Fibroblast of skin of left quadriceps (primary cell): ENCODE measurements at places on chromosomes 6 and 20.

DNA sequence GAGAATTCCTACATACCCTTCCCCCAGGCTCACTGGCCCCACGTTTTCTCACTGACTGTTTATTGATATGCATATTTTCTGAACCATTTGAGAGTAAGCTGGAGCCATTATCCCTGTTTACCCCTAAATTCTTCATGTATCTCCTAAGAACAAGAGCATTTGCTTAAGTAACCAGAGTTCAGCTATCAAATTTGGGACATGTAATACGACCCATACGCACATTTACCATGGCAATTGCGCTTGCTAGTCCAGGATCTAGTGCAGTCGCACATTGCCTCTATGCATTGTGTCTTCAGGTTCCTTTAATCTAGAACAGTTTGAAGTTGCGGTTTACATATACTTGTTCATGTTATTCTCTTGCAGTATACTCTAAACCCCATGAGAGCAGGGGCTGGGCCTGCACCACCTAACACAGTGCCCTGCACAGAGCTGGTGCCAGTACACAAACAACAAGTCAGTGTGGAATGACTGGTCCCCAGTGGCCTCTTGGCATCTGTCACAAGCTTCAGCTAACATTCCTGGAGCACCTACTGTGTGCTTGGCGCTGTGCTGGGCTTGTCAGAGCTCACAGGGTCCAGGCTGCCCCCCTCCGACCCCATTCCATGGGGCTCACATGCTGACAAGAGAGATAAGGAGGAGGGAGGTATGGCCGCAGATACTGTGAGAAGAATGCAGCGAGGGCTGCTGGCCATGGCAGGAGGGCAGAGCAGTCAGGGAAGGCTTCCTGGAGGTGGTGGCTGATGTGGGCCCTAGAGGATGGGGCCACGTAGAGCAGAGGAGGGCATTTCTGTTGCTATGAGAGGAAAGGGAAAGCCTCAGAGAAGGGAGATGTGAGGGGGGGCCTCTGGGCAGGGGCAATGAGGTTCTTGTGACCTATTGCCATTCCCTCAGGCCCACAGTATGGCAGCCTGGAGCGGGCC lies 28.1 kb downstream of the SPDEF start:
- DNase-seq, result no peak

DNA sequence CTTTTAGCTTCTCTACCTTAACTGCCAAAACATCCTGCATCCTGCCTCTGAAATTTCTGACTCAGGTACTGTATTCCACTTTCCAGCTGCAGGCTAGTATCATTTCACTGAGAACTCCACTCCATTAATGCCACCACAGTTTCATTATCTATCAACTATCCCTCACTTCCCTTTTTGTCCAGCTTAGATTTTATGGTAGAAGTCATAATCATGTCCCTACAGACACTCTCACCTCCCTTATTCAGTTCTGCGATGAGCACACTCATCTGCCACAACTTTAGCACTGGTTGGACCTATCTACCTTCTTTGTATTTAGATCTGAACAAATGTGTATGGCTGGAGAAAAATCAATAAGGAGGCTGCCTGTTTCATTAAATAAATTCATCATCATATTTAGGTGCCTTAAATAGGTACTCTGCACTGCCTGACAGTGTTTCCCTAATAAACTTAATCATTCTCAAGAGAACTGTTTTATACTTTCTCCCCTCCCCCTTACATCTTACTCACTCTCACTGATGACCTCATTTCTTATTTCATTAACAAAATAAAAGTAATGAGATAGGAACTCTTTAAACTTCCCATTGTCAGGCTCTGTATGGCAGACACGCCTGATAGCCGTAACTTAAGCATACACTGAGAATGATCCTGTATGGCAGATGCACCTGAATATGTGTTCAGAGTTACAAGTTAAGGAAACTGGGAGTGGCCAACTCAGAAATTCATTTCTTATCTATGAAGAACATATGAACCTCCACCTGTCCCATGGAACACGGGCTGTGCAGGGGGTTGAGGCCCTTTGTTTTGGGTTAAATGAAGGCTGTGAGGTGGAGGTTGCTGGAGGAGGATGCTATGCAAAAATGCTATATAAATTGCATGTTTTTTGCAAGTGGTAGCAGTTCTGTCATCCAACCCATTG lies 95.3 kb upstream of the MAN1A1 start:
- no peak for DNase-seq

GRCh38 chr20:17562804-17563305 lies 7.0 kb upstream of the DSTN start:
- peak; percentile 70 for DNase-seq

- DNase-seq, result no peak
Measured at GRCh38 chr6:125246566-125246965, 55.2 kb downstream of the HDDC2 start.

GRCh38 chr6:42762426-42762859 lies 16.5 kb upstream of the TBCC start:
- no peak for DNase-seq

- DNase-seq, result no peak
Measured at GRCh38 chr6:101117393-101118135, 236.4 kb upstream of the ASCC3 start.

GRCh38 chr20:26154224-26154623 lies 457.6 kb upstream of the ZNF337 start:
- no peak for DNase-seq

- DNase-seq, result no peak
Measured at GRCh38 chr6:72653026-72653425, 31.2 kb downstream of the KCNQ5 start.

DNA sequence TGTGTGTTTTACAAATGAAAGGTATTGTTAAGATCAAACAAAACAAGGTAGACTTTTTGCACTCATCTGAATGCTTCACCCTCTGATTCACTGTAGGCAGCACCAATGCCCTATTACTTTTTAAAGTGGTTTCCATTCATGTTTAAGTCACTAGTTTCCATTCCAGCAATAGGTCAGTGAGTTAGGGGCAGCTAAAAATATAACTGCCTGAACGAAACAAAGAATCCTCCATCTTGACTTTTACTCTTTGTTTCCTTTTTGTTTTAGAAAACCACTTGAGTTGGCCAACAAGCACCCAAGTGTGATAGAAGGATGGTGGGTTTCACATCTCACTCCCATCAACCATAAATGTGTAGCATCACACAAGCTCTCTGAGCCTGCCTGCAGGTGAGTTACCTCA lies 25.5 kb downstream of the CLIC5 start:
- DNase-seq, result no peak

- DNase-seq, result peak; percentile 85
Measured at GRCh38 chr20:62704341-62704948, 4.2 kb upstream of the NTSR1 start.

- DNase-seq, result no peak
Measured at GRCh38 chr20:61786230-61786629, 279.5 kb downstream of the TAF4 start.

- DNase-seq, result no peak
Measured at GRCh38 chr20:34689486-34689885, 12.6 kb upstream of the PIGU start.

DNA sequence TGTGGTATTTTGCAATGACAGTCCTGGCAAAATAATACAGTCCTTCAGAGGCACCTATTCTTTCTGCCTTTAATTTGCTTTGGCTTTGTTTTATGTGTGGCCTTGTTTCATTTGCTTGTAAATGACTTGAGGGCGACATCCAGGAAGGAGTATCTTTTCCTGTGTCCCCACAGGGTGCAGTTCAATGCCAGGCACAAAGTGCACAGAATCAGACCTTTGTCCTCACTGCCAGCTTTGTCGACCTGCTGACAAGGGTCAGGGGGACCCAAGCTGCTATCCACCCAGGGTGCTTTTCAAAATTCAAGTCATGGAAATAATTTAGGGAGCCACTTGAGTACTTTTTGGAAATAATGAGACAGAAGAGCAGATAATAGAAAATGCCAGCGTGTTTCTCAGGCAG lies 37.0 kb upstream of the CDKN1A start:
- no peak for DNase-seq

GRCh38 chr6:41504466-41505121 lies 41.6 kb upstream of the FOXP4 start:
- DNase-seq, result no peak

DNA sequence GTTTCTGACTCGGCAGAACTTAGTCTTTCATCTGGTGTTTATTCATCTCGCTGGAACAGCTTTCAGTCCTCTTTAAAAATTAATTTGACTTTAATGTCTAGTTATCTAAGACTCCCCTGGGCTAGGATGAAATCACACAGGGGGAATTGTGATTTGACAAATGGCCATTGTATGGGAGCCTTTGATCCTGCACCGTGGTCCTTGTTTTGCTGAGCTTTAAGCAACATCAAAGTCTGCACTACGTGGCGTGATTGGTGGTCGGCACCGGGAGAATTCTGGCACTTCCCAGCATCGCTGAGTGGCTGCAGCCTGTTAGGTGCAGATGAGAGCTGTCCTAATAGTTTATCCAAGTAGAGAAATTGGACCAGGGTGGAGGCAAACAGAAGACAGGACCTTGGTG lies 146.9 kb downstream of the TBC1D7 start:
- no peak for DNase-seq

DNA sequence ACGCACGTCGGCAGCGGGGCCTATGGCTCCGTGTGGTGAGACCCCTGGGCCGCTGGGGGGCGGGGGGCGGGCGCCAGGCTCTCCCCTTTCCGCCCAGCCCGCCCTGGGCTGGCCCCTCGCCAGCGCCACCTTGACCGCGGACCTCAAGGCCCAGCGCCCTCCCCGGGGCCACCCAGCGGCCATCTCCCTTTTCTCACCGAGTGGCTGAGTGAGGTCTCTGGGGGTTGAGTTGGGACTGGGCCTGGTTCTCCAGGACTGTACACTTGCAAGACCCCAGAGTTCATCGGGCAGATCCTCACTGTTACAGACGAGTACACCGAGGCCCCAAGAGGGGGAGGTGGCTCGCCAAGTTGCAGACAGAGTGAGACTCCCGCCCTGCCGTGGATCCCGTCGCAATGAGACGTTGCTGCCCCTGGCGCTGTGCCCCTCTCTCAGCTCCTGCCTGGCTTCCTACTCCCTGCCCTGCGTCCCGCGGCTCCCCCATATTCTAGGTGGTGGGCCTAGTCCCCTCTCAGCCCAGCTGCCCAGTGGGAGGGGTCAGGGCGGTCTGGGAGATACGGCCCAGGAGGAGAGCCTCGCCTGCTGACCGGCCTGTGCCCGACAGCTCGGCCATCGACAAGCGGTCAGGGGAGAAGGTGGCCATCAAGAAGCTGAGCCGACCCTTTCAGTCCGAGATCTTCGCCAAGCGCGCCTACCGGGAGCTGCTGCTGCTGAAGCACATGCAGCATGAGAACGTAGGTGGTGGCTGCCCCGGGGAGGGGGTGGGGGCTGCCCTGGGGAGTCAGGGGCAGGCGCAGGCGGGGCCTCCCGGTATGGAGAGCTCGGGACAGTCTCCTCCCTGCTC lies 576 bp downstream of the MAPK13 start:
- DNase-seq, result no peak

DNA sequence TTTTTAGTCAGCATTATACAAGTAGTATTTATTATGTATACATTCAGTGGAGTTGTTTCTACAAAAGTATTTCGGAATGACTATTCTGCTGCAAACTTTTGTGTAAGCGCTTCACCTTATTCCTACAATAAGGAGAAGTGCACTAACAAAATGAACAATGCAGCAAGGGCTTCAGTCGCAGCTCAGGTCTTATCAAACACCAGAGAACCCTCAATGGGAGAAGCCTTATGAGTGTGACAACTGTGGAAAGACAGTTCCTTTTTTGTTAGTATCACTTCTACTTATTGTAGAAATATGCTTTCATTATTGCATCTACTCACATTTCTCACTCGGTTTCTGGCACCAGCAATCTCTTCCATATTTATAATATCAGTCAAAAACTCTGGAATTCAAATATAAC lies 18.8 kb downstream of the ZKSCAN3 start:
- DNase-seq, result no peak

- DNase-seq, result no peak
Measured at GRCh38 chr20:31869942-31870725, at the start of the genes DUSP15 and TTLL9. Gene DUSP15, minus strand, starts transcription at chr20:31870527. Its CDS starts 190 bp downstream, at chr20:31870337. Gene TTLL9, plus strand, starts transcription at chr20:31870634. Its CDS starts 493 bp downstream, at chr20:31871127.

GRCh38 chr6:667253-667927 lies 10.5 kb upstream of the HUS1B start:
- no peak for DNase-seq

DNA sequence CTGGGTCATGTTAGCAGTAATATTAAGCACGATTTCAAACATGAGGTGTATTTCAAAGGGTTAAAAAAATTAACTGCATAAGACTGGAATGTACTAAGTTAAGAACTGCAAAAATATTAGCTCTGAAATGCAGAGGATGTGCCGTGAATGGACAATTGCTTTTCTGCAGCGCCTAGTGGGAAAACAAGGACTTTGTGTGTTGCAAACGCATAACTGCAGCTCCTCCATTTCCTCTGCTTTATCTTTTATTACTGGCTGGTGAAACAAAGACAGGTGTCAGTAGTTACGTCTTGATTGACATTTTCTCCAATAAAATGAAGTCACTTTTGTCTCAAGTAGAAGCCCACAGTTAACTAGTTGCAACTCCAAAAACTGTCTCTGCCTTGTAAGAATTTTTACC lies 1.7 kb downstream of the PDE7B start:
- DNase-seq, result no peak

DNA sequence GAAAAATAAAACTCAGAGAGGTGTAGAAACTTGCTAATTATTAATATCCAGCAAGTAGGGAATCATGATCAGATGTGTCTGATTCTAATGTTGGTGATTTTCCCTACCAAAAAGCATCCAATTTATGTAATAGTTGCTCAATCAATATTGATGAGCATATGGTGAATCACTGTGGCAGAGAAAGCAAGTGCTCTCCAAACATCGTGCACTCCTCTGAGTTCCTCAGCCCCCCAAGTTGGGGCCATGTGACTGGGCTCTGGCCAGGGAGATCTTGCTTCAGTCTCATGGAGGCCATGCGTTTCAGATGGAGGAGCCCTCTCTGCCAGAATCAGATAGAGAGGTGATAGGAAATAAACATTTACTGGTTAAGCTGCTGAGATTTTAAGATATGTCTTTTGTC lies 133.2 kb upstream of the LY86 start:
- no peak for DNase-seq

- DNase-seq, result no peak
Measured at GRCh38 chr20:51796340-51796739, 6.0 kb downstream of the SALL4 start.

- DNase-seq, result no peak
Measured at GRCh38 chr6:40794586-40794985, 207.4 kb upstream of the LRFN2 start.

DNA sequence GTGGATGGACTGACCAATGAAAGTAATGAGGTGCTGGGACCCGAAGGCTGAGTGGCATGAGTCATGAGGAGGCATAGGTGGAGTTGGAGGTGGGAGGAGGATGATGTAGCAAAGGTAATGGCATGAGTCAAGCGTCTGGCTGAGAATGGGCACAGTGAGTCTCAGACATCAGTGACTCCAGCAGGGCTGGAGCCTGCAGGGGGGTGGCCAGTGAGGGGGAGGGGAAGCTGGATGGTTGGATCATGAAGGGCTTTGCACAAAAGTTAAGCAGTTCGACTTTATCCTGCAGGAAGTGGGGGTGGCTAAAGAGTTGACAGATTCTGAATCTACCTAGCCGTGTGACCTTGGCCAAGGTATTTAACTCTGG lies 99.0 kb upstream of the IYD start:
- no peak for DNase-seq

- DNase-seq, result peak; percentile 68
Measured at GRCh38 chr6:80466981-80467380, 360.5 kb downstream of the BCKDHB start.
